ENCODE measurements at places on chromosomes 4 and X. TPM values are rescaled to one million over a fixed set of nuclear protein-coding genes. Genes with fewer than 3 reads are reported as not detected.

Gene GABRB1
- not detected for total RNA-seq

GRCh38 chr4:5337731-5338130 is 286.5 kb downstream of the STK32B start:
- no peaks in the 10 kb centered on the region for H3K4me1 ChIP-seq
- H3K27me3 ChIP-seq, result no peaks in the 10 kb centered on the region
- no peaks in the 10 kb centered on the region for H3K36me3 ChIP-seq

GRCh38 chr4:184460499-184461285 is 13.7 kb downstream of the IRF2 start:
- DNase-seq, result no peak
- H3K27ac ChIP-seq, result peak overlapping the region; percentile 91
- peak overlapping the region; percentile 19 for H3K4me3 ChIP-seq
- peaks cover 59% of the 10 kb centered on the region for H3K4me1 ChIP-seq
- H3K27me3 ChIP-seq, result no peaks in the 10 kb centered on the region
- no peaks in the 10 kb centered on the region for H3K36me3 ChIP-seq

Gene PYURF
- 39.7 TPM for total RNA-seq

DNA sequence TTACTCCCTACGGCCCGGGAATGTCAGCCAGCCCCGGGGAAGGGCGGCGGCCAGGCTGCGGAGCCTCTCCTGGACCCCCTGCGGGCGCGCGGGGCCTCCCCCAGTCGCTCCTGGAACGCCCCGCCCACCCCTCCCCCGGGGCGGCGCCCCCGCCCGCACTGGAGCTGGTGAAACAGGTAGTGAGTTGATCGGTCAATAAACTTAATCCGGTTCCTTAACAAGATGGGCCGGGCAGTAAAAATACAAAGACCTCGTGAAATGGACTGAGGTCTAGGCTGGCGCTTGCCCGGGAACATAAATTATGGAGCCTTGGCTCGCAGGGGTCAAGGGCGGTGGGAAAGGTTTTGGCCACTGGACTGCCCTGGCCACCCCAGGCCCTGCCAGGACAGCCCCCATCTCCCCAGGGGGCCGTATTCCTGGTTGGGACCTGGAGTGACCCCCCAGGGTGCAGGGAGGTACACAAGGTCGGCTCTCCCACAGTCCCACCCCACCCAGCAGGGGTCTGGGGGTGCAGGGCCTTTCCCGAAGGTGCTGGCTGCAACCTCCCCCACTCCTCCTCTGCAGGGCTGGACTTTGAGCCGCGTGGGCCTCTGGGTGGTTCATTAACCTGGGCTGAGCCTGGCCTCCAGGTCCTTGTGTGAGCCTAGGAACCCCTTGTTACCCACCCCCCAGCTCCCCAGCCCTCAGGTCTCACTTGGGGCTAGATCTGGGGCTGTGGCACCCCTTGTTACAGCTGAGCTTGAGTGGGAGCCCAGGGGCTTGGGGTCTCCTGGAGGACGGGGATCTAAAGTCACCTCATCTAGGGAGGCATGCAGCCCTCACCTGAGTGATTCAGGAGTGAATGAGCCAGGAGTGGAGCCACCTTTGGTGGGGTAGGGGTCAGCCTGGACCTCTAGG is 2.5 kb downstream of the FGFR3 start:
- H3K4me1 ChIP-seq, result peaks cover 2% of the 10 kb centered on the region
- H3K27ac ChIP-seq, result no peak overlapping the region
- DNase-seq, result no peak
- no peaks in the 10 kb centered on the region for H3K36me3 ChIP-seq

Gene PDCL2
- total RNA-seq, result not detected

DNA sequence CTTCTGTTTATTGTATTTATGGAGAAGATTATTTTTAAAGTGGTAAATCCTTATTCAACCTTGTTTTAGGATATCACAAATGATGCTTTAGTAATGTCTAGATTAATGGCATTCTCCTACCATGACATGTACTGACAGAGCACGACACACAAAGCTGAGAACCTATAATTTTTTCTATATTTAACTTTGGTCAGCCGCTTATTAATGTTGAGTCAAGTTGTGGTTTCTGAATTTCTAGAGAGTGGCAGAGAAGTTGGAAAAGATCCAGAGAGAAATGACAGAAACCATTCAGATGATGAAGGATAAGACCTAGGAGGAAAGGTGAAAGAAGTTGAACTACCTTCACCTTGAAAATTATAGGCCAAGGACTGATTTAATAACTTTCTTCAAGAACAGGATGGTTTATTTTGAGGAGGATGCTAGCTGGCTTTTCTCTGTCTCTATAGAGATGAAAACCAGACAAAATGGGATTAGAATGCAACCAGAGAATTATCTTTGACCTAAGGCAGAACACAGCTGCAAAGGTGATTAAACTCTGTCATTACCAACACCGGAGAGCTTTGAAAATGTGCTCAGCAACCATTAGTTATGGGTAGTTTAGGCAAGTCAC is 62.6 kb upstream of the TSPAN5 start:
- no peak for DNase-seq
- no peaks in the 10 kb centered on the region for H3K27me3 ChIP-seq
- peaks cover 4% of the 10 kb centered on the region for H3K36me3 ChIP-seq
- H3K4me3 ChIP-seq, result no peak overlapping the region

DNA sequence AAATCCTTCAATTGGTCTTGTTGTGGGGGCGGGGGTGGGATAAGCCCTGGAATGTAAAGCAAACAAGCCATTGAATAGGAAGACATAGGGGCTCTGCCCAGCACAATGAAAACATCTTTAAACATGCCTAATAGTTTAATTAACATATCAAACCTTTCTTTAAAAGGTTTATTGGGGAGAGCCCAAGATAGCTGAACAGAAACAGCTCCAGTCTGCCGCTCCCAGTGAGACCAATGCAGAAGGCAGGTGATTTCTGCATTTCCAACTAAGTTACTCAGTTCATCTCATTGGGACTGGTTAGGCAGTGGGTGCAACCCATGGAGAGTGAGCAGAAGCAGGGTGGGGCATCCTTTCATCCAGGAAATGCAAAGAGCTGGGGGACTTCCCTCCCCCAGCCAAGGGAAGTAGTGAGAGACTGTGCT is 327.2 kb upstream of the CNKSR2 start:
- peaks cover 8% of the 10 kb centered on the region for H3K27me3 ChIP-seq
- H3K36me3 ChIP-seq, result no peaks in the 10 kb centered on the region
- H3K27ac ChIP-seq, result no peak overlapping the region
- H3K4me3 ChIP-seq, result no peak overlapping the region

Gene FRAS1
- total RNA-seq, result not detected

Gene ADAM29
- total RNA-seq, result not detected

Gene LRCH2
- total RNA-seq, result not detected

Gene LNX1
- not detected for total RNA-seq

Data from T-helper 17 cell (primary cell).